NCI-H1092 treated with DMSO at 0.1 percent for 48 hours (cell line): ENCODE measurements at places on chromosomes 3 and 15.

GRCh38 chr3:72517336-72517735, 330.9 kb downstream of the SHQ1 start:
- no peak for DNase-seq

DNA sequence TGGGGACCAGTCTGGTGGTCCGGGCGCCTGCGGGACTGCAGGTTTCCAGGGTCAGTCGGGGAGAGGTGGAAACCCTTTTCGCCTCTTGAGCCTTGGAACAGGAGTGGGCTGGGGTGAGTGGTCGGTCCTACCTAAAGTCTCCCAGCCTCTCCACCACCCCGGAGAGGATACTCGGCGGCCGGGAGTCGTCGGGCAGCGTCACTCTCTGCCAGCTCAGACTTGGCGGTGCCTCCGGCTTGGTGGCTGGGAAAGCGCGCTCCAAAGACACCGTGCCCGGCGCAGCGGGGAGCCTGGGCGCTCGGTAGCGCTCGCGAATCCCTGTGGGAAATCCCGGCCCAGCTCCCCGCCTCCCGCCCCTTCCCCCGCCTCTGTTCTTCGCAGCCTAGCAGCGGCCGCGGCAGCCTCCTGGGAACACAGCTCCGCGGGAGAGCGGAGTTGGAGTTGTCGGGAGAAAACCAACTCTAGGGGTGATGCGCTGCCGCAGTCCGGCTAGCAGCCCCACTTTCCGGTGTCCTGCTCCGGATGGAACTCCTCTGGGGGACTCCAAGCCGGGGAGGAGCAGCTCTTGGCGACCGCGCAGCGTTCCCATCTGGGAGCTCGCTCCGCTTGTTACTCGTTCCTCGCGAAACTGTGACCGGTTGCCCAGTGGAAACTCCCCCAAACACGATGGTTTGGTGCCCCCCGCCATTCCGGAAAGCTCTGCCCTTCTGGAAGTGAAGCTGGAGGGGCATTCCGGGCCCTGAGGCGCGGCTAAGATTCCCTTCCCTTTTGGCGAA, 1.4 kb downstream of the EPHB1 start:
- DNase-seq, result peak; percentile 36

GRCh38 chr3:103025880-103026279, 591.1 kb downstream of the ZPLD1 start:
- DNase-seq, result no peak

- no peak for DNase-seq
Observed at GRCh38 chr3:143078883-143079282, 40.7 kb upstream of the CHST2 start.

DNA sequence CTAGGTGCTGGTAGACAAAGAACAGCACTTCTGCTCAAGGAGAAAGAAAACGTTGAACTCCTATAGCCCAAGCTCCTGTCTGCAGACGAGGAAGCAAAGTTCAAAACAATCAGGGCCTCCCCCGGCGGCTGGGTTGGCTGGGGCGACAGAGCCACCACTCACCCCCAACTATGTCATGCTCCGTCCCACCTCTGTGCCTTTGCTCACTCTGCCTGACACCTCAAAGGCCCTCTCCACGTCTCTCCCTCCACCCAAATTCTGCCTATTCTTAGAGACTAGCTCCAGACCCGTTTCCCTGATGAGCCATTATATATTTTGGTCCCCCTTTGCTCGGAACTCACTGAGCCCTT, 304.3 kb downstream of the TLE3 start:
- DNase-seq, result no peak

- no peak for DNase-seq
Observed at GRCh38 chr15:23687143-23687470, at the start of gene NDN. Gene NDN (minus strand): TSS chr15:23687305. CDS start chr15:23687217, 88 bp downstream.

DNA sequence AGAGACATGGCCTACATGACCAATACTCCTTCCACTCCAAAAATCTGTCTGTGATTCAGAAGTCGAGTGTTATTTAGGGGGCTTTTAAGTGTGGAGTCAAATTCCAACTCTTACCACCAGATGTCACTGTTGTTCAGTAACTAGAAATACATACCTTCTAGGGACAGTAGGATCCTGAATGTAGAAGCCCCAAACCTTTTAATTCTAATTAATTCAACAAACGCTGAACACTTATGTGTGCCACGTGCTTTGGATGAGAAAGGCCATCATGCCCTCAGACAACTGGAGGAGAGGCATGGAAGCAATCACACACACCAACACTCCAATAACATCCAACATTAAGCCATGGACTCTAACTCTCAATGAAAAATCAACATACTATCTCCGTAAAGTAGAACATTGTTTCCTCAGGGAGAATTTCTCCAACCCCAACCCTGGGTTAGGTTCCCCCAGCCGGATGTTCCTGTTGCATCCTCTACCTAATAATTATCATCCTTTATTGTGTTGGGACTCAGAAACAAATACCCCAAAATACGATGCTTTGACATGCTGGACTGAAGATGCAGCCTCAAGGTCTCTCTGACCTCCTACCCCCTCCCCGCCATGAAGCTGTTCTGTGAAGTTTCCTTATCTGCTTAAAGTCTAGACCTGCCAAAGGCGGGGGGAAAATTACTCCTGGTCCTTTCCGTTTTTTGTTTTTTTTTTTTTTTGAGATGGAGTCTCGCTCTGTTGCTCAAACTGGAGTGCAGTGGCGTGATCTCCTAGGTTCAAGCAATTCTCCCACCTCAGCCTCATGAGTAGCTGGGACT, 8.0 kb upstream of the CCDC13 start:
- DNase-seq, result peak; percentile 62

DNA sequence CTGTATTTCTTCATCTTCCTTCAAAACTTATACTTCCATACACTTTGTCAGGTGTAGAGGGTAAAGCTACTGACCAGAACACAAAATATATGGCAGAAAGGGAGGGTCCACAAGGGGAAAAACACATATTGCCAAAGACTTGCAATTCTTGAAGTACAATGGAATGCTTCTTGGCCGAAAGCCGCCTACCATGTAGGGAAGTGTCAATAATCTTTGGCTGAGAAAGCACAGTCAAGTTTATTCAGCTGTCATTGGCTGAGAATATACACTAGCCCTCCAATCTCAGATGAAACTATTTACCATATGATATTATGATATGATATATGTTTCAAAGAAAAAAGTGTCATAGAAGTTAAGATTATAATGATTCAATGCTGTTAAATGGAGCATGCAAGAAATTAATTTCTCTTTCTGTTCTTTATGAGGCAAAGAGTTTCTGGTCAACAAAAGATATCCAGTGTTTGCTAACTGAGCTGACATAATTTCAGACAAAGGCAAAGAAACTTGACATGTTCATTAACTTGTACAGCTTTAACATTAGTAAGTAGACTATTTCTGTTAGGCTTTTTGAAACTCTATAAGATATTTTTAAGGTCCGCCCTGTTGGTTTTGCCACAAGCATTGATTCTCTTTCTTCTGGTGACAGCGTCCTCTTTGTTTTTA, 89.0 kb upstream of the LPP start:
- DNase-seq, result no peak

GRCh38 chr15:73325191-73325861, 43.4 kb downstream of the HCN4 start:
- DNase-seq, result no peak

- no peak for DNase-seq
Observed at GRCh38 chr3:12455740-12456139, 28.5 kb upstream of the TSEN2 start.

DNA sequence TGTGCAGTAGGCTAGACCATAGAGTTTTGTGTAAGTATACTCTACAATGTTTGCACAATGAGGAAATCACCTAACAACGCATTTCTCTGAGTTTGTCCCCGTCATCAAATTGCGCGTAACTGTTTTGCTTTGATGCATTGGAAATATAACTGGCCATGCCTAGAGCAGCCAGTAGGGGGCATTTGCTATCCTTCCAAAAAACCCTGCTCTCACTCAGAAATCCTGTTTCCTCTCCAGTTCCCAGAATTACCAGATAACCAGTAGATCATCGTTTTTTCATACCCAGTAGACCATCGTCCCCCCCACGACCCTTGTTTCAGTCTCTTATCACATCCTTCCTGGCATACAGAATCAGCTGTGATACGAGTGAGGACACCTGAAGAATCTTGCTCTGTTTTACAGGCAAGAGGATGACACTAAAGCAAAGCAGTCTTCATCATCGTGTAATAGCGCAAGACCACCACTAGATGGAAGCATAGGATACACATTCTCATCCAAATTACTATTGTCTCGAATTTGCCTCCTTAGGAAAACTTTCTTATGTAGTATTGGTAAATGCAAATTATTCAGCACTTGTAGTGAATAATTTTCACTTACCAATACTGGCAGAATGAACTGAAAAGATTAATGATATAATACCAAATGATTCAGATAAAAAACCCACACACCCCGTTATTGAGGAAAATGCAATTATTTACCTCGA, 4.4 kb upstream of the GABRR3 start:
- peak; percentile 87 for DNase-seq

DNA sequence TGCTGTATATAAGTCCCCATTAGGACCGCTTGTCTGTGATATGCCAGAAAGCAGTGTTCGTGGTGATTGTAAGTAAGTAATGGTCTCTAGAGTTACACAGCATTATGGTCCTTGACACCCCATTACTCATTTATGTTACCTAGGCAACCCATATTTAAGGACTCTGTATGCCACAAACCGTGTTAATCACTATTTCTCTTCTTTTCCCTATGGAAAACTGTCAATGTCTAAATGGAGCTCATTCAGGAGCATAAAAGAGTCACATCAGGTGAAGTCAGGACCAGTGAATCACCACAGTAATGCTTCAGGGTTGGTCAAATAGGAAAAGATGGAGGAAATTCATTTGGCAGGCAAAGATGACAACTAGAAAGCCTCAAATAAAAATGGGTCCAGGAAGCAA, 146.6 kb upstream of the PEX5L start:
- no peak for DNase-seq

GRCh38 chr15:64089543-64090280, 3.9 kb downstream of the CIAO2A start:
- no peak for DNase-seq

GRCh38 chr3:156728267-156728985, 54.0 kb downstream of the TIPARP start:
- DNase-seq, result peak; percentile 65

- DNase-seq, result peak; percentile 93
Observed at GRCh38 chr3:194184265-194184751, 48.4 kb downstream of the HES1 start.

DNA sequence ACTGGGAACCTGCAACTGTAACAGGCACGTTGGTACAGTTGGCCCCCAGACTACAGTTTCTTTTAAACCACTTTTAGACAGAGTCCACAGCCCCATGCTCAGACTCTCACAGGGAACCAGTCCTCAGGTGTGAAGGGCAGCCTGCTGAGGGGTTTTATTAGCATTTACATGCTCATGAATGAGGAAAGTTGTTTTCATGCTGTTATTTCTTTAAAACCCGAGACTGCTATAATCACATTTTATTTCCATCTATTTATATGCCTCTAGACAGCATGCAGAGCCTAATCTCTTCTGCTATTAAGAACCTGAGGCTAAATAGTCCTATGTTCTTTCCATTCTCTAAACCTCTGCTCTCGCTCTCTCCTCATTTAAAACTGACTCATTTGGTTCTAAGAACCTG, 26.3 kb upstream of the FSIP1 start:
- no peak for DNase-seq

DNA sequence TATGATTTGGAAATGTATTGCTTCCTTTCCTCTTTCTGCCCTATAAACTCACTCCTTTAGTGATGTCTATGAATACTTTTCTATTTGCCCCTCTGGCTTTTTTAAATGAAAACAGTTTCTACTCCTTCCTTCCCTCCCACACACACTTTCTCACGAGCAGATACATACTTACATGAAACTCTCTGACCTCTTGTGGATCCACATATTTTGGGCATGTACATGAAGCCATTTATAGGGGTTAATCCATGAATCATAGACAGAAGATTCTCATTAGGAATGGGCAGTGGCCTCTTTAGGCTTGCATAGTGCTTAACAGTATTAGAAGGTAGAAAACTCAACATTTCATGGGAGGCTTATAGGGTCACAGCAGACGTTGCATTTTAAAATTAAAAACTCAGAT, 24.8 kb downstream of the ANAPC13 start:
- no peak for DNase-seq

GRCh38 chr3:67196677-67197076, 198.6 kb downstream of the KBTBD8 start:
- DNase-seq, result no peak

DNA sequence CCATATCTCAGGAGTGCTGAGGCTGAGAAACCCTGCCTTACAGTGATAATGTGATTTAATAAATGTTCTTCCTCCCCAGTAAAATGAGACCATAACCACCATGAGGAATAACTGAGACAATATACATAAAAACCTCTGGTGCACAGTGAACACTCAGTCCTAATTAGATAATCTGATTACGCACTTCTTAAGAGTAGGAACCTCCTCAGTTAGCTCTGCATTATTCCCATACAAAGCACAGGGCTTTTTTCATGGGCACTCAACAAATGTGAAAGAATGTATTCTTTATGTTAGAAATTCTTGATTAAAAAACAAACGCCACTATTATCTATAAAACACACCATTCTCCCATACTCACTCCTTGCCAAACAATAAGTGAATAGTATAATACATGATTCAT, 97.0 kb downstream of the TNIK start:
- no peak for DNase-seq
